Peyer's patch (tissue), 4 donors: ENCODE measurements at places on chromosomes 13 and 19. TPM values are rescaled to one million over a fixed set of nuclear protein-coding genes. Genes with fewer than 3 reads are reported as not detected.

- no peak for DNase-seq
These were observed 184.2 kb downstream of the OXGR1 start for GRCh38 chr13:96810104-96810503.

- no peak for DNase-seq
These were observed 8.7 kb upstream of the CREB3L3 start for GRCh38 chr19:4144666-4145249.

DNA sequence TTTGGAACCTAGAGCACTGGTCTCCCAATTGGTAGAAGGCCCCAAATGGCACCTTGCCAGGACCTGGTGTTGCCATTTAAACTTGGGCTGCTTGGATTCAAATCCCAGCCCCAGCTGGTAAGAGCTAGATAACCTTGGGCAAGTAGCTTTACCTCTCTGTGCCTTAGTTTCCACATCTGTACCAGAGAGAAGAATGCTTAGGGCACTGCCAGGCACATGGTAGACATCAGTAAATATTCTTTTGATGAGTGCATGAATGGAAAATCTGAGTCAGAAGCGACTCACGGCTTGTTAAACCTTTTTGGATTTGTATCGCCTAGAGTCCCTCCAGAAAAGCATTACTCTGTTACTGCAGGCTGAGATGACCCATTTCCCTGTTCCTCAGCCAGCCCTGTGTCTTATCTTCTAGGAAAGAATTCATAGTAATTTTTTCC lies 90.9 kb downstream of the SIPA1L3 start:
- no peak for DNase-seq

DNA sequence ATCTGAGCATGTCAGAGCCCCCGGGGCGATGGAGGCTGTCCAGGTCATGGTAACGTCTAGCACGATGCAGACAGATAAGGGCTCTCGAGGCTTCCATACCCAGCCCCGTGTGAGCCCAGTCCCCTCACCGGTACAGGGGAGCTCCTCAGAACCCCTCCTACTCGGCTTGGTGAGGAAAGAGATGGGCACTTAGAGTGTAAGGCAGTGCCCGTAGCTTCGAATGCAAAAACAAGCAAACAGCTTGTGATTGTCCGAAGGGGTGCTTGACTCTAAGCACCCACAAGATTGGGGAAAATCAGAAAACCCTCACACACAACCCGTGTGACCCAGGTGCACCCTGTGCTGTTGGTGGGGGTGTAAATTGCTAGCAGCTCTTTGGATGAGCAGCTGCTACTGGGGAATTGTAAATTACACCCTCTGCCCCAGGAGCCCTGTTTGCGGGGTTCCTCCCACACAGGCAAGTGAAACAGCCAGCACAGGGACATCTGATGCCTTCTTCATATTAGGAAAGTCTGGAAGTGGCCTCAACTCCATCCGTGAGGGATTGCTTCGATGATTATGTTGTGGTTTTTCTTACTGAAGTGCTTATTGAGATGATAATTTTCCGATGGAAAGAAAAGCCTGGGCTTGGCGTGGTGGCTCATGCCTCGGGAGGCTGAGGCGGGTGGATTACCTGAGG lies 918 bp upstream of the PSPN start:
- DNase-seq, result no peak

DNA sequence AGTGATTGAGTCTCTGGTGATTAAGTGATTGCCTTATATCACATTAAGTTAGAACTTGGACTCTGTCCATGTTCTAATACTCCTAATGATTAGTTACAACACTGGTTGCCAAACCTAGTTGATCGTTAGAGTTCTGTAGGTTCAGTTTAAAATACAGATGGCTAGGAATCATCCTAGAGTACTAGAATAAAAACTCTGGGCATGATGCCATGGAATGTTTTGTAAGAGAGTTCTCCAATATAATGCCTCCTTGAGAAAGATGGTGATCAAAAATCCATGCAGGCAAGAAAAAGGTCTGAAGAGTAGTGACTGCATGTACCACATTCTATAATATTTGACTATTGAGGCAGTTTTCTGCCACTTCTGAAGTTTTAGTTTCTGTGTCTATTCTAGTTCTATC lies 176.3 kb downstream of the GPC5 start:
- no peak for DNase-seq

The MCF2L gene
- 163 TPM for total RNA-seq

DNA sequence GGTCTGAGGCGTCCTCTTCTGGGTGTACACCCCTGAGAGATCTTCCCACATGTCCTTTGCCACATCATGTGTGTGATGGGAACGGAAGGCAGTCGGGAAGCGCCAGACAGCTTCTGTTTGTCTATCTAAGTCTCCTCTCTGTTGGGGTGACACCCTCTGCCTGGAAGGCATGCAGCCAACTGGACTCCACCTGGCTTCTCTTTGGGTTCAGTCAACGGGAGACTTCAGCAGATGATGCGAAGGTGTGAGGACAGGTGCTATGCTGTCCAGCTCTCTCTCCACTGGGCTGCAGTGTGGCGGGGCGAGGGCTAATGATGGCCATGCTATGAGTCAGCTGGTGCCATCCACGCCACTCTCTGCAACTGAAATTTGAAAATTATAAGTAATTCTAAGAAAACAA lies 14.3 kb upstream of the SBK3 start:
- no peak for DNase-seq

The SYMPK gene
- 94.6 TPM for total RNA-seq

DNA sequence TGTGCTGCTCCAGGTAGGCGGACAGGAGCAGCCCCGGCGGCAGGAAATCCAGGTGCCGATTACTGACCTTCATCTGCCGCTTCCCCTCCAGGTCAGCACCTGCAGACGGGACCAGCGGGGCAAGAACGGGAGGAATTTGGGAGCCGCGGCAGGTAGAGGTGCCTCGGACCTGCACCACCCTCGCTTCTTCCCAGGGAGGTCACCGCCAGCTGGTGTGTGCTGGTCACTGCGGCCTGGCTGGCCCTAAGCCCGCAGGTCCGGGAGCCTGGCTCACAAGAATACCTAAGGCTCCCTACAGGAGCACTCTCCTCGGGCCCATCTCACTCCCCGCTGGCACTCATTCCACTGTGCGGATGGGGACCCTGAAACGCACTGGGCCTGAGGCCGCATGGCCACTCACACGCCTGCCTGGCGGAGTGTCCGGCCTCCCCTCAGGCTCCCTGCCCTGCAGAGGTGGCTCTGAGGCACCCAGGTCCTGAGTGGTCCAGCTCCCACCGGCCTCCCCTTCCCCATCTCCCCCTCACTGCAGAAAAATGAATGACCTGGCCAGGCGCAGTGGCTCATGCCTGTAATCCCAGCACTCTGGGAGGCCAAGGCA lies 4.3 kb downstream of the RNU6-9 start:
- no peak for DNase-seq

DNA sequence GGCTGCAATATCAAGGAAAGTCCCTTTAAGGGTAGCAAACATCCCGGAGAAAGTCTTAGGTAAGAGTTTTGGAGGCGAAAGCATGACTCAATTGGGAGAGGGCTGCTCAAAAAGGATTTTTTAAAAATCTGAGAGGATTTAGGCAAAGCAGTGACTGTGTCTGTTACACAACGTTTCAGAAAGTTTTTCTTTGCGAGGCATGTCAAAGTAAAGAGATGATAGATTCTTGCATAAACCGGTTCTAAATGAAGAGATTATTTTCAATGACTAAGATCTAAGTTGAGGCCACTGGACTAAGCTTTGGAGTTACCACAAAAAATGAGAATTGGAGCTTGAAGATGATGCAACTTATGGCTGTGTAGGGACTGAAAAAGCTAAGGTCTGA lies 43.7 kb upstream of the ENOX1 start:
- no peak for DNase-seq

The GPR4 gene
- 2.5 TPM for total RNA-seq

The CEACAM3 gene
- total RNA-seq, result not detected

DNA sequence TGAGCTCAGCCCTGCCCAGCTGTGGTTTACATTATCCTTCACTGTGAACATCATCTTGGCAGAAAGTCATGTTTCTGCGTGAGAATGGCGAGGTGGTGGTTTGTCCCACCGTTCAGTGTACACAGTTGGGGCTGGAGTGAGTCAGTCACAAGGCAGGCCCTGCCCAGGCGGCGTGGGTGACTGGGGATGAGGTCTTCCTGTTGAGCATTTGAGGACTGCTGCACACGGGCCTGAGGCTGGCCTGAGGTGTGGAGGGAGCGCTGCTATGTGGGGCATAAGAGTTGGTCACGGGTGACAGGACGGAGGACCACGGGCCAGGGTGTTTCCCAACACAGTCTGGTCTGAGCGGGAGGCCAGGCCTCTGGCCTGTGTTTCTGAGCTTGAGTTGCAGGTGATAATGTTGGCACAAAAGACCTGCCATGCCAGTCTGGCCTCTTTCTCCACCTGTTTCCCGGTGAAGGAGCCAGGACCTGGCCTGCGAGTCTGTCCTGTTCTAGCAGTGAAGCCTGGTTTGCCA lies 13.4 kb upstream of the C19orf33 start:
- DNase-seq, result no peak

GRCh38 chr19:38402623-38402966 lies 298 bp upstream of the FAM98C start:
- no peak for DNase-seq

- DNase-seq, result no peak
These were observed 223.0 kb downstream of the LHFPL6 start for GRCh38 chr13:39379667-39380655.

- DNase-seq, result no peak
These were observed 1.6 kb upstream of the KLK10 start for GRCh38 chr19:51020988-51021651.

The FCGBP gene
- 4,025 TPM for total RNA-seq

- DNase-seq, result no peak
These were observed 193.3 kb downstream of the KATNAL1 start for GRCh38 chr13:30113983-30114570.

The CEACAM1 gene
- total RNA-seq, result 5.0 TPM

- no peak for DNase-seq
These were observed 28.3 kb downstream of the PEX11G start for GRCh38 chr19:7460562-7460966.

DNA sequence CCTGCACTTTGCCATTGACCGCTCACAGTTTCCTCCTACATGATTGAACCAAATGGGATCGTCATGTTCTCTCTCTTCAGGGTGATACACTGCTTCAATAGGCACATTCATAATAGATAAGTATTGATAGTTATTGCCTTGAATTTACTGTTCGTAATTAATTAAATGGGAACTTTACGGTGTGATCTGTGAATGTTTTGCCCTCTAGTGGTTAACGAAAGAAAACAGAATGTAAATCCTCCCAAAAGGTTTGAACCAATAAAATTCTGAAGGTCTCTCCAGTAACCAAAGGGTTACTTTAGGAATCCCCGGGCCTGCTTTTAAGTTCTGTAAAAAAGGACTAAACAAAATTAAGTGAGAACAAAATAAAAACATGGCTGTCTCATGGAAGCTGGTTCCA lies 389.3 kb downstream of the DACH1 start:
- DNase-seq, result no peak

GRCh38 chr19:29259153-29259552 lies 46.2 kb upstream of the UQCRFS1 start:
- no peak for DNase-seq

DNA sequence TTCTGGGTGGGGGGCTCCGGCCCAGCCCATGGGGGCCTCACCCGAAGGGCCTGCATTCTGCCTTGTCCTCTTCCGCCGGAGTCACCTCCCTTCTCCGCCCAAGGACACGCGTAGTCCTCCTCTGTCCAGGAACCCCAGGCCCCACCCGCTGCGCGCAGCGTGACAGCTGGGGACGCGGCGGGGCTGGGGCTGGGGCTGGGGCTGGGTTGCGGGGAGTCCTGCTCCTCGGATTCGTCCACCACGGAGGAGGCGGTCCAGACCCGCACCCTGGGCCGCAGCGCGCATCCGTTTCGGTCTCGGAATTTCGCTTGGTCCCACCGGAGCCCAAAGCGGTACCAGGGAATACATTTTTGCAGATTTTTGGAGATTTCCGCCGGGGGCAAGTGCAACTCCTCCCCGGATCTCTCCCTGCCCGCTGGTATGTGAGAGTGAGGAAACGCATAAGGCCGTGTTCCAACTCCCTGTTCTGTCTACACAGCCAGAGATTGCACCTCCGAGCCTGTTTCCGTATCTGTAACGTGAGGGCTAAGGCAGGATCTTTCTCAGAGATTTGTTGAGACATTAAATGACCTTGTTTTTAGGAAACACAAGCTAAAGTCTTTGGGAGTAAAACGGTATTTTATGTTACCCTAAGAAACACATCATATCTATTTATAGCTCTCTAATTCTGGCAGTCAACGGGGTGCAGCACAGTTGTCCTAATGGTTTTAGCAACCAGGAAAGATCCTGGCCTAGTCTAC lies at the start of gene COX7A1:
Gene COX7A1 (minus strand): TSS at position 96 of the 740 bp plus-strand sequence. CDS start 40 bp downstream, at position 56.
- DNase-seq, result no peak

DNA sequence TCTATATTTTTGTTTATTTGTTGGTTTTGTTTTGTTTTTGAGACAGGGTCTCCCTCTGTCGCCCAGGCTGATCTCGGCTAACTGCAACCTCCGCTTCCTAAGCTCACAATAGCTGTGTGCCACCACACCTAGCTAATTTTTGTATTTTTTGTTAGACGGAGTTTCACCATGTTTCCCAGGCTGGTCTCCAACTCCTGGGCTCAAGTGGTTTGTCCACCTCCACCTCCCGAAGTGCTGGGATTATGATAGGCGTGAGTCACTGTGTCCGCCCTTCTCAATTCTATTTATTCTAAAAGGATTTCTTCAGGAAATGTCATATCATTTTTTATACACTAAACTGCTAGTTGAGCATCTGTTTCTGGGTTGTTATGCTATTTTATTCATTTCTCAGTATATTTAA lies 1206.0 kb downstream of the OLFM4 start:
- no peak for DNase-seq

The PLPPR3 gene
- total RNA-seq, result not detected

The VSTM2B gene
- not detected for total RNA-seq

The ZNF154 gene
- total RNA-seq, result 5.0 TPM

GRCh38 chr13:100809129-100809390 lies 134.5 kb upstream of the TMTC4 start:
- no peak for DNase-seq

GRCh38 chr13:73938372-73939070 lies 195.7 kb downstream of the KLF12 start:
- DNase-seq, result no peak

GRCh38 chr13:95505986-95506385 lies 46.5 kb upstream of the CLDN10 start:
- no peak for DNase-seq

DNA sequence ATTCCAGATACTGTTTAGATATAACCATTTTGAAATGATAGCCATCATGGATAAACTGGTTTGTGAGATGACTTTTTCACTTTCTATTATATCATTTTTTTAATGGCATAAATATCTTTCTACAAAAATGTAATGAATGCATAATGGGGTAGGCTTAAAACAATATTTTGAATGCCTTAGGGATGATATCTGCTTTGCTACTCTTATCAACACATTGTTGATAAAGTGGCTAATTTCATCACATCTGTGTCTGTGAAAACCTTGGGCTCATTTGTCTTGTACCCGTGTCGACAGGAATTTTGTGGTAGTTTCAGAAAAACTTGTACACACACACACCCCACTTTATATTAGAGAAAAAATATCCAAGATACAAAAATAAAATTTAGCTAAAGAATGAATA lies 44.1 kb downstream of the SLITRK6 start:
- DNase-seq, result no peak
